Lung (tissue), 17 donors: ENCODE measurements at places on chromosomes 11 and 22. TPM values are rescaled to one million over a fixed set of nuclear protein-coding genes. Genes with fewer than 3 reads are reported as not detected.
A peak's percentile ranks its signal among the peaks of the same experiment; 100 is the strongest.

GRCh38 chr11:64226507-64227051 is 505 bp downstream of the NUDT22 start:
- DNase-seq: peak; percentile 45

DNA sequence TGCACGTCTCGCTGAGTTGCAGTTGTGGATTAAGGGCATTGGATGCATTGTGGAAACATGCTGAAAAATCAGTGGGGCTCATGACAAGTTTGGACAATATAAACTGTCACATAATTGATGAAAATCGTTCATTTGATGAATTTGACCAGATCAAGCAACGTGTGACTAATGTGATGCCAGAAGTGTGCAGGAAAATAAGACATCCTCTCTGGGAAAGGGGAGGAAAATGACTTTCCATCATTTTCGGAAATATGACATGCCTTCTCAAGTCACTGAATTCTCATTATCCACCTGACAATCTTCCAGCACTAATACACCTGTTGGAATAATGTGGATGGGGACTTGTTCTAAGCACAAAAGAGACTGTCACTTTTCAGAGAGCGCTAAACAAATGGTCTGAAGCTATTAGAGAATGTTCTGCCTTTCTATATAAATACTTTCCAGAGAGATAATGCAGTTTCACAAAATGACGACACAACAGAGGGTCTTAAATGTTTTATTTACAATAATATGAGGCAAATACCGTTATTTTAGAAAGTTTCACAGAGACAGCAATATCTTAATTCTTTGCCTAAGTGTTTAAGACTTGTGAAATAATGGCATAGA is 1741.9 kb upstream of the RAG2 start:
- no peak for DNase-seq

- no peak for DNase-seq
Measured at GRCh38 chr11:85863855-85864254, 8.7 kb downstream of the CCDC83 start.

DNA sequence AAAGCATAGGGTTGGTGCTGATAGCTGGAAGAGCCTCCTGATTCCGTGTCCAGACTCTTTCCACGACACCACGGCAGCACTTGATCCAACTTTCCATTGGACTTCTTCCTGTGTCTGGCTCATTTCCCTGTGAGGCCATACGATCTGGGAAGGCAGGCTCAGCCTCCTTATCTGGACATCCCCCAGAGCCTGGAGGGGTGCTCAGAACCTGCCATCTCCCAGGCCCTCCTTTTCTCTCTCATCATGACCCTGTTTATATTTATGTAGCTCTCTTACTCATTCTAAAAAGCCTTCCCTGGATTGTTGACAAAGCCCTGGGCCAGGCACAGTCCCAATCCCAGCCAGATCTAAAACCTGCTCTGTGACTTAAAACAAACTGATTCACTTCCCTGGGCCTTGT is 7.8 kb upstream of the BCL9L start:
- no peak for DNase-seq

DNA sequence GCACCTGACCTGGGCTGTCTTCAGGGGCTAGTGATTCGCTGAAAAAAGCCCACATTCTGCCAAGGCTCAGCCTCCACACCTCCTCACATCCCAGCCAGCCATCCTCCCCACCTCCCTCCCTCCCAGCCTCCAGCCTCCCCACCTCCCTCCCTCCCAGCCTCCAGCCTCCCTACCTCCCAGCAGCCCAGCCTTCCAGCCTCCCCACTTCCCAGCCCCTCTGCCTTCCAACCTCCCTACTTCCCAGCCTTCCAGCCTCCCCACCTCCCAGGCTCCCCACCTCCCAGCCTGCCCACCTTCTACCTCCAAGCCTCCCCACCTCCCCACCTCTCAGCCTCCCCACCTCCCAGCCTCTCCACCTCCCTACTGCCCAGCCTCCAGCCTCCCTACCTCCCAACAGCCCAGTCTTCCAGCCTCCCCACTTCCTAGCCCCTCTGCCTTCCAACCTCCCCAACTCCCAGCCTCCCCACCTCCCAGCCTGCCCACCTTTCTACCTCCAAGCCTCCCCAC is 33.7 kb upstream of the TH start:
- DNase-seq: no peak

DNA sequence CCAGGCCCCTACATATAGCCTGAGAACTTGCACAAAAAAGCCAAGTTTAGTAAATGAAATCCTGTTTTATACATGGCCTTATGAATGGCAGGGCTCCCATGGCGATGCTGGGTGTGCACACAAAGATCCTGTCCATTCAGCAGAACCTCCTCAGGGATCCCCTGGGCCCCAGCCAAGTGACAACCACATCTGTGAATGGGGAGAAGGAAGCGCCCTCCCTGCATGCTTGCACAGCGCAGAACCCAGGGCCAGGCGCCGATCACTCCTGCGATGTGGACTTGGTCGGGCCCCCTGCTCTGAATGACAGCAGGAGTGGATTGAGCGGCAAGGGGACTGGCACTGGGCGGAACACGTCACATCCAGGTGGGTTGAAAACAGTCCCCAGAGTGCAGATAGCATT is 4.5 kb upstream of the CDC42EP2 start:
- DNase-seq: no peak

DNA sequence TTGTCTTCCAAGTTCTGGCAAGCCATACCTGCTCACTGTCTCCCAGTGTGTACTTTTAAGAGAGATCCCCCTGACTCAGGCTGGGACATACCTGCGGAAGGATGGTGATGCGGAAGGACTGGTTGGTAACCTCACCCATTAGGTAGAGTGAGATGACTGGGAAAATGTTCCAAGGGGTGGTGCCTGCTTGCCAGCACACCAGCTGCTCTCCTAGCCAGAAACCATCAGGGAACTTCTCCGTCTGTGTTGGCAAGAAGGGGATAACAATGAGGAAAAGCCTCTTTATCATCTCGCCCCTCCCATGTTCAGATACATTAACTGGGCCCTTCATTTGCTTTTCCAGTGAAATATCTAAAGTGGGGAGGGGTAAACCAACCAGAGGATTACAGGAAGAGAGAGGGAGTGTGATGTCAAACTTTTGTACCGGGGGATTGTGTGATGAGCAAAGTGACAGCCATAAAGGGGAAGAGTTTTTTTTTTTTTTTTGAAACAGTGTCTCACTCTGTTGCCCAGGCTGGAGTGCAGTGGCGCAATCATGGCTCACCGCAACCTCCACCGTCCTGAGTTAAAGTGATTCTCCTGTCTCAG is at the start of gene BACE1-AS:
BACE1-AS (plus strand) TSS at position 538 of the 588 bp plus-strand sequence.
- DNase-seq: no peak

GRCh38 chr11:105960252-105961245 is 61.5 kb downstream of the MSANTD4 start:
- no peak for DNase-seq

DNA sequence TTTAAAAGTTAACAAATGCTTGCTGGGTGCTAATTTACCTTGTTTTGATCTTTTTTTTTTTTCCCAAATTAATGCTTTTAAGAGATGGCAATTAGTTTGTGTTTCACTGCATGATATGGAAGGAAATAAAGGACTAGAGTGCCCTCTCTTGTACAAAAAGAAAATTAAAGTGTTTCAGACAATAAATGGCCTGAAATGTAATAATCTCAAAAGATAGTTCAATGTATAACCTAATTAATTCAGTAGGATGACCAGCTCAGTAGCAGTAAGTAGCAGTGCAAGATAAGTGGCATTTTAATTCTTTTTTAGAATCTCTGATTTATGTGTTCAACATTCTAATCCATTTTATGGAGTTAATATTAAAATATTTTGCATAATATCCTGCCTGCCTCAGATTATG is 39.9 kb upstream of the MYO18B start:
- peak; percentile 69 for DNase-seq

GRCh38 chr11:75022296-75022695 is 33.6 kb downstream of the NEU3 start:
- DNase-seq: no peak

C11orf24 gene
- 25.4 TPM for polyA plus RNA-seq

RPS19BP1 gene
- polyA plus RNA-seq: 179 TPM

IRAG1 gene
- 2.8 TPM for polyA plus RNA-seq

BATF2 gene
- polyA plus RNA-seq: 7.4 TPM

SHISAL1 gene
- polyA plus RNA-seq: 0.12 TPM

MISFA gene
- 2.5 TPM for polyA plus RNA-seq
